ENCODE measurements at places on chromosomes 3 and 15.

GRCh38 chr3:20340324-20340928 lies 154.4 kb upstream of the SGO1 start:
- DNase-seq: peak; percentile 5

DNA sequence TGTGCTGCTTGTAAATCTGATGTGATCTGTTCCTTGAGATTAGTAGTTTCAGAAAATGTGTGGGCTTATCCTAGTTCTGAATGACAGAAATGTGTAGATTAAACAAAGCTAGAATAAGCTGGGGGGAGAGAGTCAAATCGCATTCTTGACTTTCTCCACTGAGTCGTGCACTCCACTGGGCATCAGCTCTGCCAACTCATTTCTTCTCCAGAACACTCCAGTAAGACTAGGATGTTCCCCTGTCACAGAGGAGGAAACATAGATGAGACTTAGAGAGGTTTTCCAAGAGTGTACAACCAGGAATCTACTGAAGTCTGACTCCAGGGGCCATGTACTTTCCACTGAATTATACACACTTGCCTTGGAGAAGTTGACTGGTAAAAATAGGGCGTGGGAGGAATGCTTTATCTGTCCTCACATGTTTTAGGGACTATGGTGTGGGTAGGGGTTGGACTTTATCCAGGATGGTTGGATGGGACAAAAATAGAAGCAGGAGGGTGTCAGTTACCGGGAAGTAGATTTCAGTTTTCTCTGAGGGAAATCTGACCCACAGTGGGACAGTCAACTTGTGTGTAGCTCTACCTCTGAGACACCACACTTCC lies 298.2 kb downstream of the UBE2E2 start:
- DNase-seq: no peak

GRCh38 chr15:100821327-100821726 lies 58.3 kb upstream of the ALDH1A3 start:
- DNase-seq: no peak

DNA sequence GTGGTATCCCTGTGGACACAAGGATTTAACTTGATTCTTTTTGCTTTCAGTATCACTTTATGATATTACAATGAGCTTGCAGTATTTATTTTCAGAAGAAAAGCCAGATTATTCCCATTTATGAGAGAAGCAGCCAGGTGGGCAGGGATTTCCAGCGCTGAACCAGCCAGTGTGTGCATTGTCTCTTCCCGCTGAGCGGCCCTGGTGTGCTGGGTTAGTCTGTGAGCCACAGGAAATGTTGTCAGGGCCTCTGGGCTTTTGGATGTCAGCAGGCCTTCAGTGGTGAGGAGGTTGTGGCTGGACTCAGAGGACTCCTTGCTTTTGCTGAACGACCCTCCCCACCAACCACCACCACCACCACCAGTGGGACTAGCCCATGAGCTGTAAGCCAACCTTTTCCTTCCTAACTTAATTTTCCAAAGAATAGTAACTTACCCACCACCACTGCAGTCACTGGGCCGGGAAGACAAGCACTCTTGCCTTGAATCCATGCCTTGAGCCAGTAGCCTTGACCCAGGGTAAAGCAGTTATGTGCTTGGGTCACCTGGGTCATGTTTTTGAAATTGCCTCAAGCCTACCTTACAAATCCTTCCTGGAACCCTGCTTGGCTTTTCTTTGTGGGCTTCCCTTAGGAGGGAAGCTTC lies 33.1 kb downstream of the FLNB start:
- DNase-seq: no peak

DNA sequence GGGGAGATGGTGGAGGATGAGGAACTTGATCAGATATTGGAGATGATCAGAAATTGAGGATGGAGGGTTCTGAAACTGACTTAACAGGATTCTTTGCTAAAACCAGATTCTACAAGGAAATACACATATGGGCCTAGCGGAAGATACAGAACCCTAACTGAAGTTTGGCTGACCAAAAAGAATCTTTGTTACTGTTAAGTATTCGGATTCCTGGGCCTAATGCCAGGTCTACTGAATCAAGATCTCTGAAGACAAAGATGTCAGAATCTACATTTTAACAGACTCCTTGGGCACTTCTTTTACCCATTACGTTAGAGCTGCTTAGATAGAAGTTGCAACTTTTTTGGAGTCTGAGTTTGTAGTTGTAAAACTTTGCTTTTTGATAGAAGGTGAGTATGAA lies 137.7 kb downstream of the FNDC3B start:
- no peak for DNase-seq

DNA sequence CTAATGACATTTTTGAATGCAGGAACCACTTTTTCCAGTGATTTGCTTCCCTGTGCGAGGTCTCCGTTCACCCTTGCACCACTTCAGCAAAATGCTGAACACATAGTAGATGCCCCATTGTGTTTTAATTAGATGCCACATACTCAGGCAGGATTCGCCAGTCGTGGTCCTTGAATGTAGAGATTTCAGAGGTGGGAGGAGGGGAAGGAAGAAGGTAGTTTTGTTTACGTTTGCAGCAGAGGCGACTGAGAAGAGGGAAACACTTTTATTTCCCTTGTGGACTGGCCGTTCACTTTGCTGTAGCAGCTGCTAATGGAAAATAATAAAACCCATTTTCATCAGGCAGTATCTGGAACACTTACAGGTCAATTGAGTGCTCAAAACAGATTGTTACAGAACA lies 262.8 kb upstream of the TBL1XR1 start:
- DNase-seq: no peak

DNA sequence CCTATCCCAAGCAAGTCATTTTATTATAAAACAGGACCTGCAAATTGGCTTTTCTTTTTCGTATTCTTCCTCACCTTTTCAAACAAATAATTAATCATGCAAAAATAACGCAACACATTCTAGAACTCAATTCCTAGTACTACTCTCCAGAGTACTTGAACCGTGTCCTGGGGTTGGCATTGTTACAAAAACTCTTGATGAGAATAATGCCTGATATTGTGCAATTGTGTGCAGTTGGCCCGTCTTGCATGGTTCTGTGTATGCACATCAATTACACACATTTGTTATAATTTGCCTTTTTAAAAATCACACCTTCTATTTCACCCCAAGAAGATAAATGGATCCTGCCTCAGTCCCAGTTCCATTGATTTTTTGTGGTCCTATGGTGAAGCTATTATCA lies 205.4 kb downstream of the EPHB1 start:
- no peak for DNase-seq

- DNase-seq: no peak
Measured at GRCh38 chr15:38054488-38054887, 120.0 kb downstream of the TMCO5A start.

DNA sequence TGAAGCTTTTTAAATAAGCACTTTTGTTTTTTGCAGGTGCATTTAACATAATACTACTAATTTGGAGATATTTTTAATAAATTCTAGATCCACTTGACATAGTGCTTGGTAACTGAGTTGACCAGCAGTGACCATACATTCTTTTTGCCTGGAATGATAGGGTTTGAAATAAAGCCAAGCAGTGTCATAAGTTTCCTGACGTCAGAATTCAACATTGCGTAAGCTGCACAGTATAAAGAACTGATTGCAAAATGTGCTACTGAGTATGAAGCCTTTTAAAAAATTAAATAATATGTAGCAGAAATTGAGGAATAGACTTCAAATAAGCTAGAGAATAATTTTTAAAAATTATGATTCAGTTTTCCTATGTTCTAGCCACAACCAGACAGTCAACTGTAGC lies 454.6 kb upstream of the ARPP21 start:
- DNase-seq: no peak

GRCh38 chr3:187963003-187963676 lies 190.8 kb upstream of the LPP start:
- DNase-seq: no peak

GRCh38 chr3:25291481-25291905 lies 136.6 kb upstream of the RARB start:
- no peak for DNase-seq

DNA sequence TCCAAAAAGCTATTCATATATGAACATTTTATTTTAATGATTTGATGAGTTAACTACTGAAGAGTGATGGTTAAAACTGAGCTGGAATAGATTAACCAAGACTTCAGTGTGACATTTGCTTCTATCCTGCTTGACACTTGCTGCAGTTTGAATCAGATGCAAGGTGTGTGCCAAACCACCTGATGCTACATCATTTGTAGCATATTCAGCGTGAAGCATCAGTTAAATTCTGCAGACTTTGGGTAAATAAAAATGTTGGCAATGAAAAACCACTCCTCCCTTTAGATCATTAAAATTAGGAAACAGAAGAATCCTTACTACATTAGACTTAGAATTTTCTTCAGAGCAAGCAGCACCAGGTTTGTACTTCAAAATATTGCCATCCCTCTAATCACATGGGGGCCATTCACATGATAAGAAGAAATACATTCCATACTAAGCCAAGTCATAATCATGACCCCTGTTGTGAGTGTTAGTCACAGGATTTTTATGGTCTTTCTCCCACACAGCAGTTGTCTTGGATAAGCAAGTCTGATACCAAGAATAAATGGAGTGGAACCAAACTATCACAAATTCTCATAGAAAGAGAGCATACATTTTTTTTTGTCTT lies 160.7 kb upstream of the TNIK start:
- no peak for DNase-seq

DNA sequence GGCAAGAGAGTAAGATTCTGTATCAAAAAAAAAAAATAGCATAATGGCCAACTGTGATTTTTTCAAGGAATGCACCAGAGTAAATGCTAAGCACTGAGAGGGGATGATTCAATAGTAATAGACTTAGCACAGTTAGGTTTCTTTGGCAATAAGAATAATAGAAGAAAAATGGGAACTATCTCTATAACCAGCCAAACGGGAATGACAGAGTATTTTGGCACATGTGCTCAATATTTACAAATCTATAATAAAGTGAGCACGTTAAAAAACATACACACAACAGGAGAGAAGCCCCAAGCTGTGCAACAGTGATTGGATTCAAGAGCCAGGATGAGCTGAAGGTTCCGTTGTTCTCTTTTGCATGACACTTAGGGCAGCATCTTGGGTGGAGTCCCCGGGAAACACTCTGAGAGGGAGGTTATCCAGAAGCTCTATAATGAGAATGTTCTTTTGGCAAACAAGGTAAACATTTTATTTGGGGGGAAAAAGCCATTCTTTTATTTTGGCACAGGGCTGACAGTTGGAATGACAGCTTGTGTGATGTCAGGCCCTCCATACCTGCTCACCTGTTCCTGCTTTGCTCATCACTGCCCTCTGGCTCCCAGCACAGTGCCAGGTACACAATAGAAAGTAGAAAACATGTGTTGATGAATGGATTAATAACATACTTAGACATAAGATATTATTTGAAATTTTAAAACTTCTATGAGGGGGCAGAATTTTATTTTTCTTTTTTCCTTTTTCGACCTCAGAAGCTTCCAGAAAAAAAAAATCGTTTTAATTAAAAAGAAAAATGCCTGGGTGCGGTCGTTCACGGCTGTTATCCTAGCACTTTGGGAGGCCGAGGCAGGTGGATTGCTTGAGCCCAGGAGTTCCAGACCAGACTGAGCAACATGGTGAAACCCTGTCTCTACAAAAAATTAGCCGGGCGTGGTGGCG lies 44.0 kb upstream of the MUC4 start:
- peak; percentile 93 for DNase-seq

DNA sequence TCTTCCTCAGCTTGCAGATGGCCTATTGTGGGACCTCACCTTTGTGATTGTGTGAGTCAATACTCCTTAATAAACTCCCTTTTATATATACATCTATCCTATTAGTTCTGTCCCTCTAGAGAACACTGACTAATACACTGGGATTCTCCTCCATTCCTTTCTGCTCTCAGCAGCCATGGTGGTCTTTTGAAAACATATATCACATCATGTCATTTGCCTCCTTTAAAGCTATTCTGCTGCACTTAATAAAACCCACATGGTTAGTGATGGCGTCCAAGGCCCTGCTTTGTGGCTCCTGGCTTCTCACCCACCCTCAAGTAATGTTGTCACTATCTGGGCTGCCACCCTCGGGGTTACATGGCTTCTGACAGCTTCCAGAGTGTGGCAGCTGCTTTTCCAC lies 169.5 kb downstream of the CADPS start:
- DNase-seq: no peak

- DNase-seq: no peak
Measured at GRCh38 chr15:101159936-101160815, 91.7 kb downstream of the CHSY1 start.

- no peak for DNase-seq
Measured at GRCh38 chr3:1179146-1179545, 86.3 kb downstream of the CNTN6 start.

- no peak for DNase-seq
Measured at GRCh38 chr15:60928970-60929369, 300.1 kb downstream of the RORA start.

GRCh38 chr15:89335298-89336041 lies 846 bp upstream of the POLG start:
- DNase-seq: no peak

- DNase-seq: no peak
Measured at GRCh38 chr3:45029216-45029615, 3.1 kb downstream of the CLEC3B start.

DNA sequence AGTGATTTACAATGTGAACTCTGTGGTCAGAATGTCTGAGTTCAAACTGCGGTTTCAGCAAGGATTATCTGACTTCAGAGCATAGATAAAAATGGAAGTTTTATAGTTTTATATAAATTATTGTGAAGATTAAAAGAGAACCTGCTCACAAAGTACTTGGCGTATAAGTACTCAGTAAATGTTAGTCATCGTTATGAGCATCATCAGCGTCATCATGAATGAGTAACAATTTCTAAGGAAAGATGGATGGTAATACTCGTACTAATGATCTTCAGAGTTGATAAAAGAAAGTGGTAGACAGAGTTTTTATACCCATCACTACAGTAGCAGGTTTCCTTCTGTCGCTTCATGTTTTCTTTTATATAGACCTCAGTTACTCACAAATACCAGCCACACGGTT lies 341.8 kb downstream of the RAP2B start:
- DNase-seq: no peak

GRCh38 chr3:53126601-53127000 lies 3.6 kb downstream of the RFT1 start:
- DNase-seq: no peak

DNA sequence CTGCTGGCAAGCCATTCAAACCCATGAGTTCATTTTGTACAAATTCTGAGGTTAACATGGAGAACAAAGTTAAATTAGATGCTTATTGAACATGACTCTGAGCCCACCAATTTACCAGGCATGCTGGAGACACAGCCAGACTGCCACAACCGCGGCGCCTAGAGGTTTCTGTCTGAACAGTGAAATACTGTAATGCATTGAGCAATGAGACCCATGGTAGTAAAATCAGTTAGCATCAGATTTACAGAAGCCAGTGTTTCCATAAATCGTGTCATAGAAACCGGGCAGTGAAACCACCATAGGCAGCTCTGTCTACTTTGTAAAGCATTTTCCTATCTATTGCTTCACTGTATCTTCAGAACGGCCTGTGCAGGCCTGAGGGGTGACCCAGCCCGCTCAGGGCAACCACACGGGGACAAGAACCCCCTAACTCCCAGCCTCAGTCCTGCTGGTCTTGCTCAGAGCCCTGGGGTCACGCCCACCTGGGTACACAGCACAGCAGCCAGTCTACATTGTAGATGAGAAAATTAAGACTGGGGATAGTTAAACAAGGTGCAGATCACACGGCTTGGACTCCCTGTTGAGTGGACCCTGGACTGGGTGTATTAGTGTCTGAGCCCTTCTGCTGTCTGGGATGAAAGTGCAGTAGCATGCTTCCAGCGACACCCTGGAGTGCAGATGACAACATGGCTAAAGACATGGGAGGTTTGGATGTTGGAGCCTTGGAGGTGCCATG lies 44.2 kb downstream of the MGLL start:
- DNase-seq: no peak
